Activated CD4-positive, CD25-positive, alpha-beta regulatory T cell (primary cell): ENCODE measurements at places on chromosomes 6 and 20.

DNA sequence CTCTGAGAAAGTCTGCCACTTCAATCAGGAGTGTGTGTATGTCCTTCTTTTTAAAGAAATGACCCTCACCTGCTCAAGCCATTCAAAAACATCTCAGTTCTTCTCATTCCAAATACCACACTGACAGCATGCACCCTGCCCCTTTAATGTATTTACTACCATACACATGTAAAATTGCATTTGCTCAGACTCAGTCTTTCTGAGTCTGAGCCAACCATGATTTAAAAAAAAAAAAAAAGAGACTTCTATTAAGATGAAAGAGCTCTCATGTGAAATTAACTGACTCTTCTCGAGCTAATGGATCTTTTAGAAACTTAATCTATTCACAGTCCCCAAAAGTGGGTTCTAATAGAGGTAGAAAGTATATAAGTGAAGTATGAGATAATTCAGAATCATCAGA lies 1.4 kb upstream of the FILIP1 start:
- no peak for DNase-seq

DNA sequence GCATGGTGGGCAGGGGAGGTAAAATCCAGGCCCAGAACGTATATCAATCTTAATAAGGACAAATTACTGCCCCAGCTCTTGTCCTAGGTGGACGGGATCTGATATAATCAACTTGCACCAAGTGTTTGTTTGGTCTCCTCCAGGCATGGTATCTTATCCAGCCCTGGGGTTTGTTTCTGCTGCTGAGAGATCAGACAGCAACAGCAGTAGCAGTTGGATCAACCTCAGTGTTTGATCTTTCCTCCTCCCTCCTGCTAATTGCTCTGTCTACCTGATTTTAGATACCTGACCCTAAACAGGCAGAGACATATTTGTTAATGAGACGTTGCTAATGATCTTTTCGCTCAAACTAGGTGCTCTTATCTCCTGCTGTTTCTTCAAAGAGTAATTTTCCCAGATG lies 100.4 kb upstream of the BACH2 start:
- DNase-seq: no peak

DNA sequence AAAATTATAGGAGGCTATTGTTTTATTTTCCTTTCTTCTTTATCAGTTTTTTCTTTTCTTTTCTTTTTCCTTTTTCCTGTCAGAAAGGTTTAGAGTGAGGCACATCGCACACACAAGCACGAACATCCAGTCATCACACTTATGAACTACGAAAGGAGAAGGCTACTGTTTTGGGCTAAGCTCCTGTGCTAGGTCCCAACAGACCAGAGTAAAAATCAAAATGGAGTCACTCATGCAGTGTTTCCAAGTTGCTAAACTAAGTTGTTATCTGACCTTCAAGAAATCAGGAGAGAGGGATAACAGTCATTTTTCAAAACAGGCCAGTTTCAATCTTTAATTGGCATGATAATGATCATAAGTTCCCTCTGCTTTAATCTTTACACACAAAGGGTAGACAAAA lies 93.6 kb downstream of the CD24 start:
- no peak for DNase-seq

GRCh38 chr20:21681234-21681921 lies 24.1 kb upstream of the PAX1 start:
- DNase-seq: no peak

DNA sequence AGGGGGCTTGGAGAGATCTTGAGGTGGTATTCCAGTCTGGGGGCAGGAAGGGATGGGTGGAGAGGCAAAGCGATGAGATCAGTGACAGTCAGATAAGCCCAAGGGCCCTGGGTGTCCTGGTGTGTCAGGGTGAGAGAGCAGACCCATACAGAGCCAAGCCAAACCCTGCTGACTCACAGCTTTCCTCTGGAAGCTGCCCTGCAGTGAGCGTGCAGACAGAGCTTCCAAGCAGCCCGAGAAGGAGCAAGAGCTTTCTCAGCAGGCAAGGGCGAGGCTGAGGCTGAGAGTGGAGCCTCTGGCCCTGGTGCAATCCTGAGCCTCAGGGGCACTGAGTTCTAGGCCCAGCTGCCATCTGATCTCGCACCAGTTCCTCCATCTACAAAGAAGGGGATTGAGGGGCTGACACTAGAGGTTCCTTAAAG lies 91.1 kb upstream of the HIVEP1 start:
- no peak for DNase-seq

DNA sequence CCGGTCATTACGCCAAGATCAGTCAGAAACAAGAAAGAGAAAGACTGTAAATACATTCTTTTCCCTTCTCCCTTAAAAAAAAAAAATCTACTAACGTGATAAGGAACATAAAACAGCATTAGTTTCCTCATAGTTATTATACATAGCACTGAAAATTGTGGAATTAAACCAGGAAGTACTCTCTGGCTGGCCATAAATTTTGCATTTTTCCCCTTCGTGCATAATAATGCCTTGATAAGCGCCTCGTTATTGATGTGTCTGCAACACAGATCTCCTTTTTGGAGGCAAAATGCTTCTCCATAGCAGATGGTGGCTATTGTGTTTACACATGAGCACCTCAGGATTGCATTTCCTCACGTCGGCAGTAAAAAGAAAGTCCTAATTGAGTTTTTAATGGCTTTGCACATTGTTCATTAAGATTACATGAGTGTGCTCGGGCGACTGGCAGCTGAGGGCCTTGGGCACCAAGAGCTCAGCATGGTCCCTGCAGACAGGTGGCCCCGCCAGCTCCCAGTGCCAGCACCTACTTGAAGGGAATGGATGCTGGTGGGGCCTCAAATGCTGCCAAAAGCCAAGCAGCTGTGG lies 394.5 kb downstream of the PTPRT start:
- no peak for DNase-seq

DNA sequence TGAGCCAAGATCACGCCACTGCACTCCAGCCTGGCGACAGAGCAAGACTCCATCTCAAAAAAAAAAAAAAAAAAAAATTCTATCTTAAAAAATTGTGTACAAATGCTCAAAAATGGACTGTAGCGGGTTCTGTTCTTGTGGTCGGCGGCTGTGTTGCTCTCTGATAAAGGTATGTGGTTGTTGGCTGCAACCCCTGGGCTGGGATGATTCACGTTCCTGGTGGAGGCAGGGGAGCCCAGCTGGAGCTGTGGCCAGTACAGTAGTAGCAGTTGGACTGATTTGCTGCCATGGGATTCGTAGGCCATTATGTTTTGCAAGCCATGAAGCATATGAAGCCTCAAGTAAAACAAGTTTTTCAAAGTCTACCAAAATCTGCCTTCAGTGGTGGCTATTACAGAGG lies 22.3 kb downstream of the MDN1 start:
- no peak for DNase-seq

- no peak for DNase-seq
These were observed 203.8 kb downstream of the KIF16B start for GRCh38 chr20:16369441-16369840.

GRCh38 chr6:90425161-90425641 lies 128.6 kb upstream of the BACH2 start:
- DNase-seq: no peak

- DNase-seq: no peak
These were observed 5.4 kb upstream of the IER3 start for GRCh38 chr6:30749554-30750378.

DNA sequence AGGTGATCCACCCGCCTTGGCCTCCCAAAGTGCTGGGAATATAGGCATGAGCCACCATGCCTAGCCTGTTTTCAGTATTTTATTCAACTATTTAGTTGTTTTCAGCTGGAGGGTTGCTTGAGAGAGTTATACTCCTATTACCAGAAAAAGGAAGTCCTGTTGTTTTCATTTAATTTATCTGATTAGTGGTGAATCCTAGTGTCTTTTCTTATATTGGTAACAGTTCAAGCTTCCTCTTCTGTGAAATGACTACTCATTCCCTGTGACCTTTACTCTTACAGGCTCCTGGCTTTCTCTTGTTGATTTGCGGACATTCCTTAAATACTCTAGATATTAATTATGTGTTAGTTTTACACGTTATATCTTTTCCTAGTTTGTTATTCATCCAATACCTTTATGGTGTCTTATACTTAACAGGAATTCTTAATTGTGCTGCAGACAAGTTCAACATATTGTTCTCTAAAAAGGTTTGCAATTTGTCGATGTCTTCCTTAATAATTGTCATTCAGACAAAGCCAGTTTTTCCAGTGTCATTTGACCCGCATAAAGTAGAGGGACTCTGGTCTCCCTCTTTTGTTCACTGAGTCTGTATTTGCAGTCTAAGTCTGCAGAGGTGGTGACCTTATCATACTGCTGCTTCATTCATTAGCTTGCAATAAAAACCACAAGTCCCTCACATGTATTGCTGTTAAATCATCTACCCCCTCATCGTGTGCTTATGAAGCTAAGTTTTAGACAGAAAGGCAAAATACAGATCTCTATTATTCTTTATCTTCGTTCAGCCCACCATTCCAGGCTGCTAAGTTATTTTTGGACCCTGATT lies 51.4 kb downstream of the ZBTB9 start:
- no peak for DNase-seq

DNA sequence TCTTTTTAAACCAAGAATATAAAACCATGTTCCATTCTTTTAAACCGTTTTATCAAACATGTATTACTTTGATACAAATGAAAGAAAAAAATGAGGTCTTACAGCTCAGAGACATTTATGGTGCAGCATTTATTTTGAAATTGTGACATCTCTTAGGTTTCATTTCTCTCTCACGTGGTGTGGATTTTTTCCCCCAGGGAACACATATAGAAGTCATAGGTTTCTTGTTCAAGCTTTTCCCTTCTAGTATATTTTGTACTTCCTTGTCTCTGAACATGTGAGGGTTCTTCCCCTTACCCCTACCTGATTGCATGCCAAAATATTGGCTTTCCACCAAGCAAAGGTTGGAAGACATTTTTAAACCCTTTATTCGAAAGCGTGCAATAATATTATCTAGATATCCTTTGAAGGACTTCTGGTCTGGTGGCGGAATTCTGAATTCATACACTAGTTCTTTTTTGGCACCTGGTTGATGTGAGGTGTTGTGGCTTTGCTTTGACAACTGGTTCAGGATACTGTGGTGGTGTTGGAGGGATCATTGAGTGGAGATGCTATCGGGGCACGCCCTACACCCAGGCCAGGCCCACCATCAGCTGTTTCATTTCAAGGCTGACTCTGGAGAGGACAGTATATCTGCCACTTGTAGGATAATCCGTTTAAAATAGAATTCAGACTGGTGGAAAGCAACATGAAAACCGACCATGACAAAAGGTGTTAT lies 5.6 kb upstream of the FAM50B start:
- no peak for DNase-seq

- DNase-seq: no peak
These were observed 7.5 kb upstream of the RBM38 start for GRCh38 chr20:57383447-57384347.

- DNase-seq: no peak
These were observed 43.1 kb downstream of the MICA start for GRCh38 chr6:31446481-31446880.

- no peak for DNase-seq
These were observed 30.2 kb downstream of the ENPP1 start for GRCh38 chr6:131838051-131838450.

GRCh38 chr6:149032599-149033405 lies 284.7 kb upstream of the TAB2 start:
- no peak for DNase-seq

DNA sequence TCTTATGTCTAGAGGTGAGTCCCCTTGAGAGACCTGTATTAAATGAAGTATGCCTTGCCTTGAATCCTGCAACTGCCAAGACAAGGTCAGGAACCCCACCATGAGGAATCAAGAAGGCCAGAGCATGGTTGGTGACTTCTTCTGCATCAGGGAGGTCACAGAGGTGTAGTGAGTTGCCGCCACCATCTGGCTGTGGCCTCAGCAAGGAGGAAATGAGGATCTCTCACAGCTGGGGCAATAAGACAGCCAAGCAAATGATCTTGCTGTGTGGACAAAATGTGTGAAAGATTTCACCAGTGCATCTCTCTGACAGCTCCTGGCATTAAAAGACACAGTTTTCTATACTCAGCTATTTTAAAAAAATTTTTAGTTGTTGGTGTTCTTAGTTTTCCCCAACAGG lies 611.0 kb downstream of the DOK5 start:
- DNase-seq: no peak

DNA sequence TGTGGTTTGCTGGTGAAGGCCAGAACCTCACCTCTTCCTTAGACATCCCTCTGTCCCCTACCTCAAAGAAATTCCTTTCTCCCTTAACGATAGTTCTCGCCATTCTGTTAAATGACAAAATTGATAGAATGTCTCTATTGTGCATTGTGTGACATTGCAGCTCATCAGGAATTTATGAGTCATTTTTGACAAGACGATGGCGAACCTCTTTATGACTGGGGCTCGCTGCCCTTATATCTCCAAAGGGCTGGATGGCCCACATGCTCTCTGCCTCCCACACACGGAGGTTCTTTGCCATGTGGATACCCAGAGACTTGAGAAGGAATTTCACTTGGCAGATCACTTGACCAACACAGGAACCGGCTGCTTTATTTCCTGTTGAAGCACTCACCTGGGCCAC lies 66.8 kb upstream of the RPS6KA2 start:
- no peak for DNase-seq

DNA sequence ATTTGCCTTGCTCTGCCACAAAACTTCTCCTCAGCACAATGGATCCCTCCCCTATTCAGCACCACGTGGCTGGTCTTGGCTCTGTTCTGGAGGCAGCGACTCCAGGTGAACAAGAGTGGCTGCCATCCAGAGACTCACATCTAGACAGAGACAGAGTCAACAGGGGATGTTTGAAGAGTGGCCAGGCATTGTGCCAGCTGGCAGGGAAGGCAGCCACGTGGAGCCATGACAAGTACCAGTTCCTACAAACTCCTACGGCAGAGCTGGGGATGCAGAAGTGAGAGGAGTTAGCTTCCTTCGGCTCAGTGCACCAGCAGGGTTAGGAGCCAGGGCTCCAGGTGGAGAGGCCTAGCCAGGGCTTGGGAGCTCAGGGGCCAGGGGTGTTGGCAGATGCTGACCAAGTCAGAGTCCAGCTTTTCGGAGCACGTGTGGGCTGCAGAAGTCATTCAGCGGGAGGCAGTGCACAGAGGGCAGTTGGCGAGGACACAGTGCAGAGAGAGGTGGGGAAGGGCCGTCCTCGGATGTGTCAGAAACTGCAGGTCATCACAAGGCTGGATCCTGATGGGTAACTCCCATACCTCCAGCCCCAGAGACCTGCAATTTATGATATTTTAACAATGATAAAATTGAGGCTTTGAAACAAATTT lies 171.7 kb upstream of the PDE10A start:
- no peak for DNase-seq

DNA sequence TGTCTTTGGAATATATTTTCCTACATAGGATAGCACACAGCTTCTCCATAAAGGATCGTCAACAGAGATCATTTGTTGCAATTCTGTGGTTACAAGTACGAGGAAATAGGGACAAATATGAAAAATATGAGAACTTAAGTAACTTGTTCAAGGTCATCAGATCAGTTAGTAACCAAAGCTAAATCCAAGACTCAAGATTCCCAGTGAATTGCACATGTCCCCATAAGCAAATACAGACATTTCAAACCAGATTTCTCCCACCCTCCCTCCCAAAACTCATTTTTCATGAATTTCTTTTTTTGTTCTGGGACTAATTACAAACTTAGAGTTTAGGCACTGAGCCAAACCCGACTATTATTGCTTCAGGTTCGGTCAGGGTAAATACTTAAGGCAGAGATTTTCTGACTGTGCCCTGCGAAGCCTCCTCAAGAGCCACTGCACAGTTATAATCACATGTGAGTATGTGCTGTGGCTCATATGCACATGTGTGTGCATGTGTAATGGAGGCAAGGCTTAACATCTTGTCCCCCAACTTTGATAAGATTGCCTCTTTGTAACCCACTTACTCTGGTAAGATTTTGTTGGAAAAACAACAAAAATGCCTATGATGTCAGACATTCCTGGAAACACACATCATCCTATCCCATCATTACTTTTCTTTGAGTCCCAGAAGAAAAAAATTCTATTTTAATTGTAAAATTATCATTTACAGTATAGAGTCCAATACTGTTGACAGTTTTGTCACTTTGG lies 216.2 kb downstream of the CD83 start:
- no peak for DNase-seq
